Aorta (tissue), 5 donors: ENCODE measurements at places on chromosomes 6 and 20.

GRCh38 chr6:167094436-167094819 is 28.5 kb upstream of the CCR6 start:
- no peaks in the 10 kb centered on the region for H3K4me1 ChIP-seq
- H3K36me3 ChIP-seq, result no peaks in the 10 kb centered on the region
- no peaks in the 10 kb centered on the region for H3K27me3 ChIP-seq
- DNase-seq, result no peak

DNA sequence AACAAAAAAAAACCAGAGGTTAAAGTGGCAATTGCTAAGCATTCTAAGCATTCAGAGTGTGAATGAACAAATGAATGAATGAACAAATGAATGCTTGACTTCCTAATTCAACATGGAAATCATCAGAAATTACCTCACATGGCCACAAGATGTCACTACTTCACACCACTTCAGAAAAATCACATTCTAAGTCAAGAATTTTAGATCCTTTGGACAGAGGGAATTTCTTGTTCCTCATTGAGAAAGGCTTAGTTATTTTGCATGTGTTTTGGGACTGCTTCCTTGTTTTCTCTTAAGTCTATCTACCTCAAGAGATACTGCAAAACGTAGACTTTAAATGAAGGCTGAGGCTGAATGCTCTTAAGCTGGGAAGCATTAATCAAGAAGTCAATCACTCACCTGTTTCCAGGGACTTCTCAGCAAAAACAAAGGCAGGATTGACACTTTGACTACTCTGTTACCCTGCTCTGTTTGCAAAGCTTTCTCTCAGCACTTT is 120.2 kb downstream of the MBOAT1 start:
- H3K4me1 ChIP-seq, result no peaks in the 10 kb centered on the region
- DNase-seq, result no peak
- H3K4me3 ChIP-seq, result no peak overlapping the region
- no peak overlapping the region for H3K27ac ChIP-seq
- H3K27me3 ChIP-seq, result no peaks in the 10 kb centered on the region

- DNase-seq, result no peak
- H3K4me3 ChIP-seq, result peak overlapping the region; percentile 1
- peak overlapping the region; percentile 81 for H3K27ac ChIP-seq
These were observed 5.4 kb downstream of the JPH2 start for GRCh38 chr20:44181611-44182010.

DNA sequence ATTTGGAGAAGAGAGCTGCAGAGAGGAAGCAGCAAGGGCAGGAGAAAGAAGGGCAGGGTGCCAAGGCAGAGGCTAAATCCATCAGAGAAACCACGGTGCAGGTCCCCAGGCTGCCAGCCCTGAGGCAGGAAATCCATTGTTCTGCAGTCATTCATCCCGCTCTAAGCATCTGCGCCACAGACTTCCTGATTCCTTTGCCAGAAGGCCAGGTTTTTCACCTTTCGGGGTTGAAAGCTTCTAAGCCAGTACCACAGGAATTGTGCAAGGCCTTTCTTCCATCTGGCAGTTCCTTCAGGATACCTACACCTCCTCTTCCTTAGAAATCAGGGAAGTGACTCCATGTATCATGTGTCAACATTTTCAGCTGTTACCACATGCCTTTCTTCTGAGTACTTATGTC is 45.6 kb downstream of the ADGRF5 start:
- no peaks in the 10 kb centered on the region for H3K4me1 ChIP-seq
- no peaks in the 10 kb centered on the region for H3K36me3 ChIP-seq
- no peak for DNase-seq
- H3K27me3 ChIP-seq, result peaks cover 2% of the 10 kb centered on the region
- no peak overlapping the region for H3K4me3 ChIP-seq
- no peak overlapping the region for H3K27ac ChIP-seq

DNA sequence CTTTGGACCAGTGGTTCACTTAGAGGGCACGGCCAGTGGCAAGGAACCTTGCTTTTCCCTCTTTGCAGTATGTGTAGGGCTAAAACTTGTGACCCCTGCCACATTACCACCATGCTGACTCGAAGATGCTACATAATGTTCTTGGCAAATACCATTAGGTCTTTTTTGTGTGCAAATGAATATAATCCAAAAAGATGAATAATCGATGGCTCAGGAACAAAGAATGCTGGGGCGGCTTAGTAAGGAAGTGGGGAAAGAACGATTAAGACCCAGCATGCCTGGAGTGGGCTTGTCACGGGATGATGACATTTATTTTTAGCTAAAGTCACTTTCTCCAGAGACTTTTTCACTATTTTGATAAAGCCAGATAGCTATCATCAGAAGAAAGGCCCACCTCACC is 23.1 kb downstream of the CMTR1 start:
- H3K36me3 ChIP-seq, result peaks cover 22% of the 10 kb centered on the region
- H3K4me1 ChIP-seq, result no peaks in the 10 kb centered on the region
- no peaks in the 10 kb centered on the region for H3K27me3 ChIP-seq
- no peak overlapping the region for H3K27ac ChIP-seq

DNA sequence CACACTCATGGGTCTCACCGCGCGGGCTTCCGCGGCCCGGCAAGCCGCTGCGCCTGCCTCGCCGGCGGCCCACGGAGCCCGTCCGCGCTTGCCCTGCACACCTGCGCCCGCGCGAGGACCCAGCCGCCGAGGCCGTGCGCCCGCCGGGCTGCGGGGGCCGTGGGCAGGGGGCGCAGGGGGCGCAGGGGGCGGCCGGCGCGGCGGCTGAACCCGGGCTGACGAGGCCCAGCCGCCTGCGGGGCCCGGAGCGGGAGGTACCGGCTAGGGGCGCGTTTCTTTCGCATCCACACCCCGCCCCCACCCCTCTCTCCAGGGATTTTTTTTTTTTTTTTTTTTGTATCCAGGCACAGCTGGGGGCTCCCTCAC is 43.8 kb upstream of the OSTM1 start:
- no peak overlapping the region for H3K27ac ChIP-seq
- H3K36me3 ChIP-seq, result no peaks in the 10 kb centered on the region
- no peaks in the 10 kb centered on the region for H3K4me1 ChIP-seq
- H3K4me3 ChIP-seq, result peak overlapping the region; percentile 43

- no peaks in the 10 kb centered on the region for H3K36me3 ChIP-seq
- H3K4me1 ChIP-seq, result no peaks in the 10 kb centered on the region
- H3K27me3 ChIP-seq, result no peaks in the 10 kb centered on the region
- H3K27ac ChIP-seq, result no peak overlapping the region
- peak; percentile 77 for DNase-seq
These were observed 67.4 kb downstream of the ALDH8A1 start for GRCh38 chr6:134882426-134883038.

- no peaks in the 10 kb centered on the region for H3K27me3 ChIP-seq
- DNase-seq, result no peak
- no peaks in the 10 kb centered on the region for H3K36me3 ChIP-seq
- no peak overlapping the region for H3K27ac ChIP-seq
- H3K4me1 ChIP-seq, result no peaks in the 10 kb centered on the region
These were observed 263.9 kb upstream of the JARID2 start for GRCh38 chr6:14981960-14982359.
